ENCODE measurements at places on chromosomes 2 and 18. TPM values are rescaled to one million over a fixed set of nuclear protein-coding genes. Genes with fewer than 3 reads are reported as not detected.
A peak's percentile ranks its signal among the peaks of the same experiment; 100 is the strongest.

The CNTNAP5 gene
- polyA plus RNA-seq = not detected

The ANKRD30B gene
- polyA plus RNA-seq = 0.08 TPM

The LDLRAD4 gene
- polyA plus RNA-seq = 17.0 TPM

The CDK15 gene
- polyA plus RNA-seq = 0.24 TPM

The NEURL3 gene
- polyA plus RNA-seq = 0.25 TPM

The KLHL30 gene
- polyA plus RNA-seq = 0.08 TPM

The MGAT4A gene
- polyA plus RNA-seq = 20.3 TPM

GRCh38 chr18:10291568-10291981 is 162.9 kb upstream of the APCDD1 start:
- no peak for DNase-seq

- no peak for DNase-seq
Measured at GRCh38 chr2:30250421-30250820, 19.1 kb downstream of the LBH start.

DNA sequence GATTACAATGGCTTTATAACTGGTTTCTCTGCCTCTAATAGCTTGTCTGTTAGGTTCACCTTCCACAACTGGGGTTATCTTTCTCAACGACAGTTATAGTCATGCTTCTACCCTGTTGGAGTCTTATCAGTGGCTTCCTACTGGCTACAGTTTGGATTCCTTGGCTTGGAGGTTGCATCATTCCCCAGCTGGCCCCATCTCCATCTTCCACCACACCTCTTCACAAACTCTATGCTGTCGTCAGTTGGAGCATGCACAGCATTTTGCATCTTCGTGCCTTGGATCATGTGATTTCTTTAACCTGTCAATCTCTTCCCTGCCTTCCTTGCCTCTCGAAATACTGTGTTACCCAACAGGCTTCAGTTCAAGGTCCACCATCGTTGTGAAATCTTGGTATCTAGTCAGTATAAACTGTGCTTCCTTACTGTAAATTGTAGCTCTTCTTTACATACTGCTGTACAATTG is 316.3 kb upstream of the CXCR4 start:
- no peak for DNase-seq

DNA sequence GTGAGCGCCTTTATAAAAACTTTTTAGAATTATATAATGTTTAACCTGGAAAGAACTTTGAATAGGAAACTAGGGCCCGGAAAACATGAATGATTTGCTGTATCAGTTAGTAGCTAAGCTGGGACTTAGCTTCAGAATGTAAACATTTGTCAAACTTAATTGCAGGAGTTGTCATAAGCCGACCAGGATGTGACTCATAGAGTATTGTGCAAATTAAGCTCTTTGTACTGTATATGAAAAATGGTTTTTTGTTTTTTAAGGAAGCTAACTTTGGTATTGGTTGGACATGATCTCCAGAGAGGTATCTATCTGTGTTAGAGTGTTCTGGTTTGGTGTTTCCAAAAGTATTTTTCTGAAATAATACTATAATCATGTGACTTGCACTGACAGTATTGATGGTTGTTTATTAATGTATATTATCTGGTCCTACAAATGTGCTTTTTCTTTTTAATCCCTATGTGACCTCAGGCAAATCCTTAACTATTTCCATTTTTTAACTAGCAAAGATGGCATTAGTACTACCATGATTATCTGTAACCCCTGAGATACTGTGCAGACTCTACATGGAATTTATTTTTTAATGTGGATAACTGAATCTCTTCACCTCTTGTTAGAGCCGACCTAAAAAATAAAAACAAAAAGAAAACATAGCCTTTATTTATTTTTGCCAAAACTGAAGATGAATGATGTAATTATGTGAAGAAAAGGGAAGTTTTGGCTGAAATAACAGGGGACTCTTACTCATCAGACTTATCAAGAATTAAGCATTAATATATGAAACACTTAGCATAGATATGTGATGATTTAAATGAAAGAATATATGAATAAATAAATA is 11.7 kb downstream of the YIPF4 start:
- DNase-seq = no peak

- DNase-seq = no peak
Measured at GRCh38 chr18:53486296-53486695, 738.2 kb downstream of the MBD2 start.

GRCh38 chr2:148602885-148603561 is 41.5 kb upstream of the EPC2 start:
- DNase-seq = no peak

DNA sequence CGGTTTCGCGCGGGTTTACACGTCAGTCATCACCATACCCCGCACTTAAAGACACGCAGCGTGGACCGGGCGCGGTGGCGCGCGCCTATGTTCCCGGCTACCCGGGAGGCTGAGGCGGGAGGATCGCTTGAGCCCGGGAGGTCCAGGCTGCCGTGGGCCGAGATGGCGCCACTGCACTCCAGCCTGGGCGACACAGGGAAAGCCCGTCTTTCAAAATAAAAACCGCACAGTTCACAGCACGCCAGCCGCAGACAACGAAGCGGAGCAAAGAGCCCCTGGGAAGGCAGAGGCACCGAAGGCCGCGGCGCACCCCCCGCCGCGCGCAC is 328 bp downstream of the DTYMK start:
- no peak for DNase-seq

GRCh38 chr2:150023044-150023443 is 435.5 kb upstream of the MMADHC start:
- DNase-seq = no peak

GRCh38 chr2:154455866-154456265 is 242.6 kb upstream of the KCNJ3 start:
- peak; percentile 47 for DNase-seq

DNA sequence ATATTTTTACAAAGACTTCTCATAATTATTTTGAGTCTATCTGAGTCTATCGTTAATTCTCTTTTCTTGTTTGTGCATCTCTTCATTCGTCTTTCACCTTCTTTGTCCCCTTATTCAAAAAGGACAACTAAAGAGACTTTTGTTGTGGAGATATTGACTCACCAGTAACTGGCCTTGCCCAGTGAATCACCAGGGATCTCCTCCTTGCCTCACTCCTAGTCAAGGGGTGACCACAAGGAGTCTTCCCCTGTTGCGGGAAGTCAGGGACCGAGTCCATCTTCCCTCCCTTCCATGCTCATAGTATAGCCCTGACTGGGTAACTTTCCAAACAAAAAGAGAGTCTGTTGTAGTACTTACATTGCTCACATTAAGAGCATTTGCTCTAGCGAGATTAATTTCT is 158.9 kb downstream of the NEB start:
- DNase-seq = no peak

DNA sequence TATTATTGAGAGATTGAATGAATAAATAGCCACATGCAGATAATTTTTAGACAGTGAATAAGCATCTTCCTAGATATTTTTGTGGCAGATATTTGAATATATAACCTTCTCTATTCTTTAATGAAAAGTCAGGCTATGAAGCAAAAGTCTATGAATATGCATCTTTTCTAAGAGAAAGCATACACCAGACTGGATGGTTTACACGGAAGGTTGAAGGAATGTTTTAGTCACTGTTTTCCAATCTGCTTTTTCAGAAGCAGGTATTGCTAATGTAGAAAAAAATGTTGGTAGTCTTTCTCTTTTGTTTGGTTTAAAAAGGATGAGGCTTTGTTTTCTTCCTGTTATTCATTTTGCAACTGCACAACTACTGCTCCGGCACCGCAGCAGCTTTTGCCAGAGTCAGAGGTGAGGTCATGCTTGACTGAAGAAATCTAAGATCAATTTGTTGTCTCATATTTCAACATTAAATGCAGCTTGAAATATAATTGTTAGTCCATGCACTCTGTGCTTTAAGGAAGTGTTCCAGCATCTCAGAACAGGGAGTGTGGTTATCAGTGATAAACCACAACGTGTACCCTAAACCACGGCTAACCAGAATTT is 1540.8 kb upstream of the PIK3C3 start:
- no peak for DNase-seq
